M059J (cell line): ENCODE measurements at places on chromosomes 6 and 20. TPM values are rescaled to one million over a fixed set of nuclear protein-coding genes. Genes with fewer than 3 reads are reported as not detected.
A peak's percentile ranks its signal among the peaks of the same experiment; 100 is the strongest.

IL17A gene
- not detected in 2 replicates for total RNA-seq

GJA10 gene
- not detected in 2 replicates for total RNA-seq

DNA sequence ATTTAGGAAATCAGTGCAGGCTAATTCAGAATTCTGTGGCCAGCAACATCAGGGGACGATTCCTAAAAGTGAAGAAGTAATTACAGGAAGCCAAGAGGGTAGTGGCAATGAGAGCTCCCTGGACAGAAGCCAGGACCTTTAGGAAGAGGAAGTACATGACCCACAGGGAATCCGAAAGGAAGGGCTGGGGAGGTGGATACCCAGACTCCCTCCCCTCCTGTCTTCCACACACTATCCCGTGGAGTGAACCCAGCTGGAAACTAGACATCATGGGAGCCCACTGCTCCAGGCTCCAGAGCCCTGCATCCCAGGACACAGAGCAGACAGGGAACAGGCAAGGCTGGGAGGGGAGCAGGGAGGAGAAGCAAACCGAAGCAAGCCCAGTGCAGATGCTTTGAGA is 83.0 kb downstream of the SNX5 start:
- no peak for DNase-seq

PTGIS gene
- 0.02 and 0.07 TPM in 2 replicates for total RNA-seq

GRCh38 chr6:89251170-89251569 is 34.0 kb upstream of the GABRR1 start:
- no peak for DNase-seq

DNA sequence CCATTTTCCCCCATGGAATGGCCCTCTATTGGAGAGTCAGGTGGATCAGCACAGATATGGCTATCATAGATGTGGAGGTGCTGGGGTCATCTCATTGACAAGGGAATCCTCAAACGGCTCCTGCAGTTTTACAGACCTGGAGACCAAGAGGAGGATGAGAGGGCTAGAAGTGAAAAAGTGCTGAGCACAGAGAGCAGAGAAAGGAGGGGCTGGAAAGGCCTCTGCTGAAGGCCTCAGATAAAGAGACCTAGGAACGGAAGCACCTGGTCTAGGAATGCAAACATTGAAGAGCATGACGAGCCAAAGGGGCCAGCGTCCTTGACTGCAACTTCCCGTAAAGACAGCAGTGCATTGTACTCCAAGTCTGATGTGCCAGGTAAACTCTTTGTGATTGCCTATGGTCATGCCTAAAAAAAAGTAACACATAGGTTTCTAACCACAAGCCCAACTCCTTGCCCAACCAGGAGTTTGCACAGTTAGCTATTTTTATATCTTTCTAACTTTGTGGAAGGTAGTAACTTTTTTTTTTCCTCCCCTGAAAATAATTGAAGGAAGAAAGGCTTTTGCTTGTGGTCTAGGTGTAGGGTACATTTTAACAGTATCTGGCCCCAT is 15.2 kb downstream of the RSPH4A start:
- no peak for DNase-seq

GRCh38 chr6:111462770-111463391 is 20.1 kb downstream of the REV3L start:
- DNase-seq = peak; percentile 57

DNA sequence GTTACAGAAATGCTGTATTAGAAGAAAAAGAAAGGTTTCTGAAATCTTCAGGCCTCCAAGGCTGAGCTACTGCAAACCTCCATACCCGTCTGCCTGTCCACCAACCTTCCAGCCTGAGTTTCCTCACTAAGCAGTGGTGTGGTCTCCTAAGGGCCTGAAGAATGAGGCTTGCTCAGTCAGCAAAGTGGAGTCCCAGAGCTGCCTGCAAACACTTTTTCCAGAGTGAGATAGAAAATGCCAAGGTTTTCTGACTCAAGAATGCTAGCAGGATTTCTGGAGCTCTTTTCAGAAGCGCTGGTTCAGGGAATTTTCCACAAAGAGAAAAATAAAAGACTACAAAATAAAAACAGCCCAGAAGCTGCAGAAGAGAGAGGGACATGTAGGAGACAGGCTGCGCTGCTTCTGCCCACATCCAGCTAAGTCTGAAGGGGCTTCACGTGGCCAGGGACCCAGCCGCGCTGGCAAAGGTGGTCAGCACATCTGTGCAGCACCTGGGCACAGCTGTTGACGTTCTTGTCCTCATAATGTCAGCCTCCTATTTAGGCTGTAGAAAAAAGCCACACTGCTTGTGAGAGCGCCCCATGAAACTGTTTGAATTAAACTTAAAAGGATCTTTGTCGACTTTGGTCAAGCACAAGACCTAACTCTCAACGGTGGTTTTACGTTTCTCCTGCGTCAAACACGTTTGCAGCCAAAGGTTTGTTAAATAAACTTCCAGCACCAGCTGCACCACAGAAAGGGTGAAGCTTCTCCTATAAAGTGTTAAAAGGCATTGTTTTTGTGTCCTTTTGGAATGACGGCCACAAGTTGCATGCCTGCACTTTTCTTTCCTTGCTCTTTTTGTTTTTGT is 209.0 kb downstream of the THBS2 start:
- no peak for DNase-seq

DNA sequence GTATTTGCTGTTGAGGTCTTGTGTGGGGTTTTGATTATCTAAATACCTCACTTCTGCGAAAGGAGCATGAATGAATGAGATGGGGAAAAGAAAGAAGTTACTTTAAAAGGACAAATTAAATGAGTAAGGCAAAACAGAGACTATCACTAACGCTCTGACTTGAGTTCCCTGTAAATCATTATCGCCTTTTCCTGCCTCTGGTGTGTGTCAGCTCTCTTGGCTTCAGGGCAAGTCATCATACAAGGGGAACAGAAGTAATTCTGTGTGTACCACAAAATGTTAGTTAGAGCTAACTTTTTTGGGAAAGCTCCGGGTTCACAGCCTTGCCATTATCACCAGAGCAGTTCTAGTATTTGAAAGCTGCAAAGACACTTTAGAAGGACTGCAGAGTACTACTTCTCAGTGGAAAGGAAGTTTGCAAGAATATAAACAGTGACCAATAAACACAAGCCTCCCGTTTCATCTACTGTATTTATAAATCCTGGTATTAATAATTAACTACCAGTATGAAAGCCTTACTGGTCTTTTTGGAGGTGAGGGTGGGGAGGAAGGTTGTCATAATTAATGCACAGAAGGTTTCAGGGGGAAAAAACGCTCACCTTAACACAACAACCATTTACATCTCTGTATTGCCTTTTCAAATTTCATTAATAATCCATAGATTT is 1.2 kb downstream of the DZANK1 start:
- DNase-seq = no peak

GRIK2 gene
- total RNA-seq = 0.12 and 2.4 TPM in 2 replicates

DNA sequence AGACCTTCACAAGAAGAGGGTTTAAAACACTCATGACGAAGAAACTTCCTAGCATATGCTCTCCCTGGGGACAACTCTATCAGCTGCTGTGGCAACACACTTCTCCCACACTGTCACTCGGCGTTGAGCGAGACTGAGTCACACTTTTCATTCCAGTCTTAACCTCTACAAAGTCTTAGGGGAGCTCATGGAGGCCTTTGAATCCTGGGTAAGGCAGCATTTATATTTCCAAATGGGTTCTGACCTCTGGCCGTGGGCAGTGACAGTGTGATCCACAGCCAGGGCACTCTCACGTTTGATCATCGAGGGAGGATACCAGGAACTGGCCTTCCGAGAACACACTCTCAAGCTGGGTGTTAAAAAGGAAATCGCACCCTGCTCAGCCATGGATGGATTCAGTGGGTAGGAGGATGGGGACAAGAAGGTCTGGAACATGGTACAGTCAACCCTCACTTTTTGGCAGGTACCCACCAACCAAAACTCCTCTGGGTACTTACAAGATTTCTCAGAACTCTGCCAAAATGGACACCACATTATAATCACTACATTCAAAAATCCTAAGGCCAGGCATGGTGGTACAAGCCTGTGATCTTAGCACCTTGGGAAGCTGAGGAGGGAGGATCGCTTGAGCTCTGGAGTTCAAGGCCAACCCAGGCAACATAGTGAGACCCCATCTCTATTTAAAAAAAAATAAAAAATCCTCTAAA is 19.6 kb downstream of the RRBP1 start:
- peak; percentile 37 for DNase-seq

DNA sequence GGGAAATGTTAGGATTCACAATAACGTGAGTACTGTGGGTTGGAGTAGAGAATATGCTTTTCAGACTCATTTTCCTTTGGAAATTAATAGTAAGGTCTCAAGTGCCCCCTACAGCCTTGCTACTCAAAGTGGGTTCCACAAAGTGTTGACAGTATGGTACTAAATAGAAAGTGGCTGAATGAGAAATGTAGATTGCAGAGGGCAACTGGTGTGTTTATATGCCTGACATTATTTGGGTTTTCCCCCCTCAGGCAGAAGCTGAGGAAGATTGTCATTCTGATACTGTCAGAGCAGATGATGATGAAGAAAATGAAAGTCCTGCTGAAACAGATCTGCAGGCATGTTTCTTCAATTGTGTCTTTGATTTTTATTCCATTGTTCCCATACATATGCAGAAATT is 5.6 kb downstream of the FBXO9 start:
- no peak for DNase-seq

SIM1 gene
- 6.0 and 7.8 TPM in 2 replicates for total RNA-seq

SLC22A7 gene
- total RNA-seq = not detected in 2 replicates

OR5V1 gene
- not detected in 2 replicates for total RNA-seq

GRCh38 chr6:786946-787763 is 94.2 kb upstream of the EXOC2 start:
- no peak for DNase-seq

- DNase-seq = peak; percentile 94
Measured at GRCh38 chr20:11777387-11778205, 140.1 kb upstream of the BTBD3 start.

DNA sequence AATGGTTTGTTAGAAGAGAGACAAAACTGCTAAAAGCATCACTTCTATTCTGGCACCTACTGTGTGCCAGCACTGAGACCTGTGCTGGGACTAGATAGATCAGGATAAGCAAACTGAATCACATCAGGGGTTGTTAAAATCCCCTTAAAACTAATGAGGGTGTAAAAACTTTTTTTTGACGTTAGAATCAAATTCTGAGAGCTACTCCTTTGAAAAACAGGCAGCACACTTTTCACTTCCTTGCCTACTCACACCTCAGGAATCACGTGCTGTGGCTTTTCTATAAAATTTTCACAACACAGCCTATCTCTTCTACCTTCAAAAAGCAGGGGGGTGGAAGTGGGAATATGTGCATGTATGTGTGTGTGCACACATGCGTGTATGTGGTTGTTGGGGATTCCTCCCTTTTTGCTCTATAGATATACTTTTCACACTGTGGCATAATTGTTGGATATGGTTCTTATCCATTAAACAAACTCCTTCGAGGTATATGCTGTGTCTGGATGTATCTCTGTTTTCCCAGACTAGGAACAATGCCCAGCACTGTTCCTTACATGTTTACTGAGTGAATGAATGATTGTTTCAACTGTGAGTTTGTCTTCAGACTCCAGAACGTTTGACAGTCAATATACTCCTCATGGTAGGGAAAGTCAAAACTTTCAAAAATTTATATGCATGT is 105.4 kb downstream of the FYN start:
- no peak for DNase-seq

NNAT gene
- total RNA-seq = not detected in 2 replicates

DNA sequence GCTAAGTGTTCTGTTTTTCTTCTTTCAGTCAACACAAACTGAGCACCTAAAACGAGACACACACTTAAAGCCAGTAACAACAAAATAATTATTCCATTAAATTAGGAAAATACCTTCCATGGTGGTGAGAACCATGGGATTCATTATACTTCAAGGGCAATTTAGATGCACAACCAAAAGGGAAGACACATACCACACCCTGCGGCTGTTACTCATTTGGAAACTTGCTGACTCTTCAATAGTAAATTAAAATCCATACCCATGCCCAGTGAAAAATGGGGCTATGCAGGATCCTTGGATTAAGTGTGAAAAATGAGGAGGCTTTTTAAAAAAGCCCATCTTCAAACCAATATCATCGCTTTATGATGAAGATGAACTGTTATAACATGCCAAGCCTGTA is 142.7 kb downstream of the GJA10 start:
- no peak for DNase-seq

GRCh38 chr6:118309337-118310093 is 238.6 kb upstream of the PLN start:
- DNase-seq = no peak

DNA sequence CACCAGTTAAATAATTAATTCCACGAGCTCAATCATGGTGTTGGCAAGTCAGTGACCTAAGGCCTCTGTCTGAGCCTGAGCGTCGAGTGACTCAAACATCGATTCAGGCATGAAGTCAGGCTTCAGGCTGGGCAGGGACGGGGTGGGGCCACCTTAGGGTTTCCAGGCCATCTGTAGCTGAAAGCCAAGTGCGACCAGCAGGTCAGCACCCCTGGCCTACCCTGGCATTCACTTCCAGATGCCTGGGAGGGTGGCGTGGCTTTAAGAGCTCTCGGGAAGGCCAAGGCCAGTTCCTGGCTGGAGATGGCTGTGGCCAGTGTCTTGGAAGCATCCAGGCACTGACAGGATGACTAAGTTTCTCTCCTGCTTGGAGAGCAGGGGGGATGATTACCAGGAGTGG is 113.4 kb downstream of the DACT2 start:
- no peak for DNase-seq
